ENCODE measurements at places on chromosomes 2 and 18. TPM values are rescaled to one million over a fixed set of nuclear protein-coding genes. Genes with fewer than 3 reads are reported as not detected.

DNA sequence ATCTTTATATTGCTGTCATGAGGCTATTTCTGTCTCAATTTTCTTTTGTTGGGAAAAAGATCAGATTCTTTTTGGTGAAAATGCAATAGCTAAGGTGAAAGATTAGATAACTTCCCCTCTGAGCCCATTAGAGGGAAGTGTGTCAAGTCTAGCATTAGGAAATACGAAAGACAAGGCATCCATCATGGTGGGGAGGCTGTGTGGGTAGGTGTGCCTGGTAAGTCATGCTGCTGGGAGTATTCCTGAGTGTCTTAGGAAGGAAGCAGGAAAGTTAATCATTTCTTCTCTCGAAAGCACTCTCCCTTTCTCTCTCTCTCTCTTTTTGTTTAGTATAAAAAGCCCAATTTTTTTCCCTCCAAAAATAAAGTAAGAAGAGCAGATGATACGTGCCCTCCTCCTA is 780.2 kb upstream of the FSHR start:
- DNase-seq: no peak

DNA sequence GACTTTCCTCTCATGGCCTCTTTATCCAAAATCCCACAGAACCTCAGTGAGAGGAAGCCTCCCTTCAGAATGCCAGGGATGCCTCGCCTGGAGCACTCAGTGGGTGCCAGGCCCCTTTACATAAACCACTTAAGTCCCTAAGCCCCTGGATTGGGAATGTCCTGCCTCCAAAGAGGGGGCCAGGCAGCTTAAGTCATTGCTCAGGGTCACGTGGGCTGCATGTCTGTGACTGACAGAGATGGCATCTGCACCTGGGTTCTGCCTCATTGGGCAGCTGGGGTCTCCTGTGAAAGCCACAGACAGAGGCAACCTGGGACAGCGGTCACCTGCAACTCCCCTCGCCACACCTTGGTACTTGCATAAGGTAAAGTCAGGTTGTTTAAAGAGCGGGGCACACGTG is 93.5 kb downstream of the MYT1L start:
- no peak for DNase-seq

DNA sequence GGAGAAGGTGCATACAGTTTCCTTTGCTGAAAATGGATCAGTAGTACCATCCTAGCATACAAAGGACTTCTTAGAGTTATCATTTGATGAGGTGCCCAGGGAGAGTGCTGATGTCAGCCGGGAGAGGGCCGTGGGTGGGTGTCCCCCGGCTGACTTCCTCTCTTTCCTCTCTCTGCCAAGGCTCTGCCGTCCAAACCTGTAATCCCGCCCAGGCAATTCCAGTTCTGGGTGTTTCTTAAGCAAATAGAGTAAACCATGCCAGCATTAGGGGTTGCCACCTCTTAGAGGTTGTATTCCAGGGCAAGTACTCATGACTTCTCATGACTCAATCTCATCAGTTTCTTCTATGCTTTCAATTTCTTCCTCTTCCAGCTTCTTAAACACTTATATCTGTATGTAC is 117.2 kb downstream of the GATA6 start:
- DNase-seq: no peak

DNA sequence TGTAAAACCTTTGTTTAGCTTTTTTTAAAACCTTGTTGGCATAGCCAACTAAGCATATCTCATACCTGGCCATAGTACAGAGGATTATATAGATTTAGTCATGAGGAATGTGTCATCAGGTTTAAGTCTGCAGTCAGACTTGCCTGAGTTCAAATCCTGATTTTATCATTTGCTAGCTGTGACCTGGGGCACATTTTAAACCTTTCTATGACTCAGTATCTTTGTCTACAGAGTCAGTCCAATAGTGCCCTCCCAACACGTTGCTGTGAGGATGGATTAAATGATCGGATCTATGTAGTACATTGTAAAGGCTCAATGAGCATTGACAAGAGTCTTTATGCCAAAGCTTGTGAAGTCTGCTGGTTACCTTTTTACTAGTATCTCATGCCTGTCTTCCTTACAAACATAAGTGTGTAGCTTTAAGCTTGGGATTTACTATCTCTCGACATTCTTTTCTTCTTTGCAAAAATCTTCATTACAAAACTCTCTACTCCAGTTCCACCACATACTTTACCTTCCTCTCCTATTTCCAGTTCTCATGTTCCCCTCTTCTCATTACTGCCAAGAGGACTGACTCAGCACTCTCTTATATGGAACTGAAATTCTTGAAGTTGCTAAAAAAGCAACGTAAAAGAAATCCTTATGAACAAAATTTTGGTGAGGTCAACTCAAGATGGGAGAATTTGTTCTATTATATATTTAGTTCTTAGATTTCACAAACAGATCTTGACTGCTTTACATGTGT is 68.1 kb upstream of the RBMS1 start:
- DNase-seq: no peak

DNA sequence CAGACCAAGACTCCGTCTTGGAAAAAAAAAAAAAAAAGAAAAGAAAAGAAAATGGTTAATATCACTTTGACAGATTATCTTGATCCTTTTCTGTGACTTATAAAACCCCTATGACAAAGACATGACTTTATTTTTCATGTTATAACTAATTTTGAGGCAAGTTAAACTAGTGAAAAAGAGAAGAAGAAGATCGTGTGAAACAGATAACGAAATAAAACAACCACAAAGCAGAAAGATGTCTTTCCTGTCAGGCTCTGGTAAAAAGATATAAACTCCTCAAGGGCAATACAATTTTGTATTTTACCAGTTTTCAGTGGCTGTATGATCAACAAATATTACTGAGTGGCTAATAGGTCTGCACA is 13.4 kb upstream of the RBMS1 start:
- no peak for DNase-seq

Gene IL36RN
- not detected for total RNA-seq

Gene C2orf81
- 0.28 TPM for total RNA-seq
